ENCODE measurements at places on chromosomes 11 and 22. TPM values are rescaled to one million over a fixed set of nuclear protein-coding genes. Genes with fewer than 3 reads are reported as not detected.

C22orf42 gene
- total RNA-seq, result not detected

RFPL2 gene
- total RNA-seq, result 0.26 TPM

LRRC55 gene
- total RNA-seq, result not detected

TRIM51 gene
- not detected for total RNA-seq

CRYBA4 gene
- not detected for total RNA-seq

CD248 gene
- total RNA-seq, result 0.10 TPM

HPX gene
- 1.2 TPM for total RNA-seq

MAML2 gene
- 10.1 TPM for total RNA-seq

RIMBP3B gene
- total RNA-seq, result not detected

KIAA0930 gene
- 45.5 TPM for total RNA-seq

KCTD14 gene
- total RNA-seq, result 0.16 TPM

NXPE2 gene
- not detected for total RNA-seq

TCN1 gene
- total RNA-seq, result not detected

SLC25A18 gene
- total RNA-seq, result not detected

PANX3 gene
- not detected for total RNA-seq

BBOX1 gene
- not detected for total RNA-seq

TSPO gene
- 121 TPM for total RNA-seq

DNA sequence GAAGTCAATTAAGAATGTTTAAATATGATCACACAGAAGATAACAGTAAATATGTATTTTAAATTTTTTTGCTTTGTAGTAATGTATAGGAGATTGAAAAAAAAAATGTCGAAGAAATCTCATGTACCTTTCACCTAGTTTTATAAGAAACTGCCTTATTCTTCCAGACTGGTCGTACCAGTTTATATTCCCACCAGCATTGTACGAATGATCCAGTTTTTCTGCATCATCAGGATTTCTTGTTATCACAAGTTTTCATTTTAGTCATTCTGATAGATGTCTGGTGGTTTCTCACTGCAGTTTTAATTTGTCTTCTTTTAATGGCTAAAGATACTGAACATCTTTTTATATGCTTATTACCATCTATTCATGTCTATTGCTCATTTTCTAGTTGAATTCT lies 101.8 kb upstream of the CTSC start:
- DNase-seq, result no peak

- DNase-seq, result no peak
These were observed 33.4 kb downstream of the PPARA start for GRCh38 chr22:46183733-46184132.

GRCh38 chr11:15714641-15715399 lies 600.1 kb downstream of the INSC start:
- no peak for DNase-seq

- no peak for DNase-seq
These were observed 325.3 kb upstream of the LRRC4C start for GRCh38 chr11:41784513-41785335.

- DNase-seq, result no peak
These were observed 7.2 kb downstream of the CCS start for GRCh38 chr11:66600219-66600618.

GRCh38 chr11:1994121-1994520 lies 3.5 kb downstream of the H19 start:
- DNase-seq, result no peak

DNA sequence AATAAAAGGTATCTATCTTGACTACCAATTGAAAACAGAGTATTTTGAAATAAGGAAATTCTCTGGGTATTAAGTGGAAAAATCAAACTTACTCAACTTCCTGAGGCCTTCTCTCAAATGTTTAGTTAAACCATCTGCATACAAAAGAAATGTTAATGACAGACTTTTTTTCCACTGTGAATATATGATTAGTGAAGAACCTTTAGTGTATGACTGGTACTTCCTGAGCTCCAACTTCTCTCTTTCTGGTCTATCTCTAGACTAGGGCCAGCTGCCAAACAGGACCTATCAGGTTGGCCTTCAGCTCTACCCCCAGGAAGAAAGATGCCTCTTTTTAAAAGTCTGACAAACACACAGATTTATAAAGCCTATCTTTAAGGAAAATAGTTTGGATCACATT lies 68.8 kb upstream of the SCUBE2 start:
- no peak for DNase-seq

- DNase-seq, result no peak
These were observed 795.5 kb downstream of the METTL15 start for GRCh38 chr11:28903716-28904115.

DNA sequence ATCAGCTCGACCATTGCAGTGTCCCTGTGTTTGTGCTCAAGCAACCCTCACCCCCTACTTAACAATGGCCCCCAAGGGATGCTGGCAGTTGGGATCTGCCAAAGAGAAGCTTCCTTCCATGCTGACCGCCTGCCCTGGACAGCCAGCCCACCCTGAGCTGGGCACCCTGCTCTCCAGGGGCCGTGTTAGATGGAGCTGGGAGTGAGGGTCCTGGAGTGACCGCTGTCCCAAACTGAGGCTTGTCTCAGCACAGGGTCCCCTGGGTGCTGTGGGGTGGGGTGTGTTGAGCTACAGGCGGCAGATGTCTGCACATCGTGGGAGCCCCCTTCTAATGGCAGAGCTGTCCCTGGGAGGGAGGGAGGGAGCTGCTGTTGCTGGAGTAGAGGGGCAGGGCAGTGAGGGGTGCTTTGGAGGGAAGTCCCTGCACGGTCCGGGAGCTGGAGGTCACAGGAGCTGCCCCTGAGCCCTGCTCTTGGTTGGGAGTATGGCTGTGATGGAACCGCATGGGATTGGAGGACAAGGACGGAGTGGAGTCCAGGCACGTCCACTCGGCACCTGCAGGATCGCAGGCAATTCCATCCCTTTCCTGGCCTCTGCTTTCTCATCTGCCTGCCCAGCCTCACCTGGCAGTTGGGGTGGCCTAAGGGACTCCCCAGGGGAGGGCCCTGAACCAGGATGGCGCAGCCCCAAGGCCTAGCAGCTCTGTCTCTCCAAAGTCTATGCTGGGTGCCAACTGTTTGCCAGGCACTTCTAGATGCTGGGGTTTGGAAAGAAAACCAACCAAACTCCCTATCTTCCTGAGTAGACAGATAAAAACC lies 126.3 kb downstream of the ARHGAP8 start:
- no peak for DNase-seq

DNA sequence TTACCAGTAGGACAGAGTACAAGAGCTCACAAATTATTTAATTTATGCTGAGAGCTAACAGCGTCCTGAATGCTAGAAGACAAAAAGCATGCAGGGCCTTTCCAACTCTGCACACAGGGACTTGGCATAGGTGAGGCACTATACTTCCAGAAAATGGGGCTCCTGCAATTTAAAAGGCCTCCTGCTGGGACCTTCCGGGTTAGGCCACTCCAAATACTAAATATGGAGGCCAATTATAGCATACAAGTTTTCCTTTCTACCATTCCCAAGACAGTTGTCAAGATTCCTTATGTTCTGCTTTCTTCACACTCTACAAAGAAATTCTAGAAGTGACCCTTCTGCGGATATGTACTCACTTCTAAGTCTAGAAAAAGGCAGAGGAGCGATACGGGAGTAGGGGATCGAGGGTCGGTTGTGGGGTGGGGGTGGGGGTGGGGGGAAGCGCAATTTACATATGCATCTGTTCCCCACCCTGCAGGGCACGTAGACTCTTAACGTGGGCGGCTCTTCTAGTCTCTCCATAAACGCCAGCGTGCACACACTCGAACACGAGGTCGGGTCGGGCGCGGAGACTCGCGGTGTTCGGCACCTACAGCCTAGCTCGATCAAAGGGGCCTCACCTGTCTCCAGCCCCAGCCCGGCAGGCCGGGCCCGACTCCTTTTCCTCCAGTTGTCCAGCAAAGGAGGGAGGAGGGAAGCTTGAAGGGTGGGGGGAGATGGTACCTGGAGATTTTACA lies 728 bp downstream of the DCUN1D5 start:
- DNase-seq, result peak; percentile 25

DNA sequence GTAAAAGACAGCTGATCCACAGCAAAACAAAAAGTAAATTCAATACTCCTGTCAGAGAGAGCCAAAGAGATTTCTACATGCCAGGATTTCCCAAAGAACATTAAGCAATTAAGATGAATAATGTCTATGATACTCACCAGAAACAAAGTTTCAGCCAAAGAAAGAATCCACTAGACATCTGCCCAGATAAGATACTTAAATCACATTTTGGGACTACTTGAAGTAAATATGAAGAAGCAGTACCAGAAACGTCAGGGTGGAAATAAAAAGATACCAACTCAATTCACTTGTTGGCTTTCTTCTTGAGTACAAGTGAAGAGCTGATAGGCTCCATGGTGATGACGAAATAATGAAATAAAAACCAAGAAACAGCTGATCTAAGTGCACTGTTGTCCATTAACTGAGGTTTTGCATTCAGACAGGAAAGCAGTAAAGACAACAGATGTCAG lies 31.6 kb upstream of the ARHGAP32 start:
- no peak for DNase-seq

- no peak for DNase-seq
These were observed 258.5 kb upstream of the SORL1-AS1 start for GRCh38 chr11:121711236-121711635.

DNA sequence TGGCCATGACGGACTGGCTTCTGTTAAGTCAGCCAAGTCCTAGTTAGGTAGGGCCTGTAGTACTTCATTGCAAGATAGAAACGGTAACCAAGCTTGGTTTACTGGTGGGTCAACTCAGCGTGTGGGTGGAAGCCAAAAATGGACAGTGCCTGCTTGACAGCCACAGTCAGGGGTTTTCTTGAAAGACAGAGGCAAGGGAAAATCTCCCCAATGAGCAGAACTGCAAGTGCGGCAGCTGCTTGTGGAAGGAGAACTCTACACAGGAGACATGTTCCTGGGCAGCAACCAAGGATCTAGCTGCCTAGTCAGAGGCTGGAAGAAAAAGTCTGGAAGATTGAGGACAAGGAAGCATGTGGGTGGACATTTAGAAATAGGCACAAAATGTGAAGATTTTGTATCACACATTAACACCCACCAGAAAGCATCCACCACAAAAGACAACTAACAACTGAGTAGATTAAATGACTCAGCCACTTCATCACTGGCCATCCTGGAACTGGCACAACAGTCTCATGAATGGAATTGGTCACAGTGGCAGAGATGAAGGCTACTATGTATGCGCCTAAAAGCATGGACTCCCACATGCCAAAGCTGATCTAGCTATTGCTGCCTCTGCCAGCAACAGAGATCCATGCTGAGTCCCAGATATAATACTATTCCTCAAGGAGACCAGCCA lies 40.9 kb upstream of the SCUBE2 start:
- no peak for DNase-seq

- no peak for DNase-seq
These were observed 90.0 kb downstream of the AMOTL1 start for GRCh38 chr11:94858012-94858705.

GRCh38 chr11:112727341-112727841 lies 233.8 kb upstream of the NCAM1 start:
- no peak for DNase-seq

- no peak for DNase-seq
These were observed 908 bp downstream of the LIMK2 start for GRCh38 chr22:31212783-31213629.

- DNase-seq, result no peak
These were observed 454.4 kb downstream of the BRD1 start for GRCh38 chr22:49373289-49373666.

DNA sequence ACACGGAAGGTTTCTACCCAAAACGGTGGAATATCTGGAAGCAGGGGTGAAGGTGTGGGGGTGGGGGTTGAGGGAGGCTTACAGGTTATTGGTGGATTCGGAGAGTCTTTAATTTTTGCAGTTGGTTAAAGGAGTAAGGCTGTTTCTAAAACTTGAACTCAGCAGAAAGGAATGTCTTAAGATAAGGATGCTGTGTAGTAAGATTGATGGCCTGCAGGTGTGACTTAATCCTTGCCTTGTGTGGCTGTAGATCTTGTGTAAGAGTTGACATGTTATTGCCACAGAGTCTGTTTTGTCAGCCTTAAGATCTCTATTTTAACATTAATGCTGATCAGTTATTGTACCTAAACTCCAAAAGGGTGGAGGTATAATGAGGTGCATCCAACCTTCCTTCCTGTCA lies 16.4 kb upstream of the OR6M1 start:
- DNase-seq, result no peak

DNA sequence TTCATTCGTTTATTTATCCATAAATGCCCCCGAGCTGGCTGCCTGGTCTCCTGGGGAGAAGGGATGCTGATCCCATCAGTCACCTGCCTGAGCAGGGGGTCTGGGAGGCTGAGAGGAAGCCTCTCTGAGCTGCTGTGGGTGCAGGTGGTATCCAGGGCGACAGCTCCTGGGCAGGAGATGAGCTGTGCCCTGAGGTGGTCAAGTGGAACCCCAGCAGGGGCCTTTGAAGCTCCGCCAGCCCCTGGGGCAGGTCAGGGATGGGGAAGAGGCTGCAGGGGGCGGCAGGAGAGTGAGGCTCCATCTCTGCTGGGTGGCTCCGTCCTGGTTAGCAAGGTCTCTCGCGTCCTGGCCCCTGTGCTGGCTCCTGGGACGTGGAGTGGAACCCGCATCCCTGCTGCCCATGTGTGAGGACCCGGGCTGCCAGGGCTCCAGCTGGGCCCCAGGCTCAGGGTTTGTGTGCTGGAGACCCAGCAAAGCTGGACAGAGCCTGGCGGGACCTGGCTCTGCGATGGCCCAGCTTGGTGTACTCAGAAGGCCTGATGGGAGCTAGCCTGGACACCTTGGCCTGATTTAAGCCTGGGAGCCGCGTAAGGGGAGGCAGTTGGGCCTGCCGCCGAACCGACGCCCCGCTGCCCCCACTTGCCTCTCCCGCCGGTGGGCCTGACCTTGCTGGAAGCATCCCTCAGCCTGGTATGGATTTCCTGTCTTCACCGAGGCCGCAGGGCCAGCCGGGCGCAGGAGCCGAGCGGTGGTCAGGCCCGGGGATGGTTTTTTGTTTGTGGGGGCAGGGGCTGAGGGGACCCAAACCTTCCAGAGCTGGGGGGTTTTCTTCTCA lies 44.5 kb downstream of the RTN4R start:
- no peak for DNase-seq

DNA sequence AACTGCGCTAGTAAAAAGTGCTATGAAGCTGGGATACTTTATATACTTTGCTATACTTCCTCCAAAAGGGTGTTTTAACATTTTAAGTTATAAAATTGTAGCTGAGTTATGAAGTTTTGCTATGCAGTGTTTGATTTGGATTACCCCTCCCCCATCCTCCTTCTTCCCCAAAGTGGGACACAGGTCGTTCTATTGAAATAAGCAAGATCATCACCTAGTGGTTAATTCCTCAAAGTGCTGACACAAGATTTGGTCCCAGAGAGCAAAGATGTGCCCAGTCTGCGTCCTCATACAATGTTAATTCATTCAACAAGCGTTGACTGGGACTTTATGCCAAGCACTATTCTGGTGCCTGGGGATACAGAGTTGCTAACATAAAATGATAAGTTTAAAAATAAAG lies 78.5 kb downstream of the SPON1 start:
- no peak for DNase-seq

- no peak for DNase-seq
These were observed 227.7 kb upstream of the B3GAT1 start for GRCh38 chr11:134639586-134640330.

- no peak for DNase-seq
These were observed 18.2 kb downstream of the ZBTB16 start for GRCh38 chr11:114077482-114078305.

- DNase-seq, result no peak
These were observed 103.9 kb downstream of the GUCY1A2 start for GRCh38 chr11:106914409-106914808.

Data from activated T-helper 1 cell treated with anti-CD3 and anti-CD28 coated beads, Interleukin-12 subunit alpha, Interleukin-12 subunit beta, Interleukin-2, Interleukin-4 antibody, amounts not matched to agents 30 ng/mL and 10 ng/mL and 1 ng/mL, durations not matched to agents 14 hours and 24 hours and 36 hours (primary cell).